ENCODE measurements at places on chromosomes 4 and X.

DNA sequence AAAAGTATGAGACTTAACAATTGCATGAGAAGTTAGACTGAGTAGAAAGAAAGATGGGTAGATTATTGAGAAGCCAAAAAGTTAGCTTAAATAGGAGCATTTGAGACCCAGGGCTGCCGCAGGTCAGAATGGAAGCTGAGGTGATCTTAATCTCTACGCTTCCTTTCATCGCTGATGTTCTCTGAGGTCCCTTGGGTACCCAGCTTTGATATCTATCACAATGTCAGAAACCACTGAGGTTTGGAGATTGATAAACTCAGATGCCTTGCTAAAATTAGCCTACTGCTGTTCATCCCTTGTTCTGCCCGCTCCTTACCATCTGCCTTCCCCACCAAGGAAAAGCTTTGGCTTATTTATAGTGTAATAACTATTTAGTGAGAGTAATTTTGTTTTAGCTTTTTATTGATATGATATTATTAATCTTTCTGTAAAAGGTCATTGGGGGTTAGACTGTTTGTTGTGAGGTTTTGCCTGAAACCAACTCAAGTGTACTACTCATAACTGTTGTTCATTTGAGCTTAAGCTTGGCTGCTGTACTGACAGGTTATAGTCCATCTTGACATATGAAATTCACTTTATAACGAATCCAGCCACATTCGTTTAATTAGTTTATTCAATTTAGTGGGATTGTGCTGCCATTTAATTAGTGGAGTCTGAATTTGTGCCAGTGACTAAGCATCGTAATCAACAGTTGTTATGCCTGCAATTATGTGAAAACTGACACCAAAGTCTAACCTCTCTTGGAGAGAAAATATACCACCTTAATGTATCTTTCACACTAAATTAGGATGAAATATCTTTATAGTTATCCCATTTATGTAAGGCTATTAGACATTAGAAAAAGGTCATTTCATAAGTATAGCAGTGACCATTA, 15.1 kb downstream of the MCUB start:
- DNase-seq = no peak

DNA sequence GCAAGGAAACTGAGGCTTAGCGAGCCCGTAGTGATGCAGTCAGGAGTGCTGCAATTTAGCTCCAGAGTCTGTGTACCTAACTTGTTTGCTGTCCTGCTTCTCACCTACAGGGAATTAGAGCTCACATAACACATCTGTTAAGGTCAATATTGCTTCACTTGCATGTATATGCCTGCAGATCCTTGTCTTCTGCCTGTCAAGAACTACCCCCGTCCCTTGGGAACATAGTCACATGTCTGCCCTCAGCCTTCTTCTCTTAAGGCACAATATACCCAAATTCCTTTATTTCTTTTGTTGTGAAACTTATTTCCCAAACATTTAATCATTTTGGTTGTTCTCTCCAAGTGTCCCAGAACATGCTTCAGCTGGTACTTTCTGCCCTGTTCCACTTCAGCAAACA, 103.3 kb upstream of the LEF1 start:
- DNase-seq = no peak

GRCh38 chrX:2643880-2644279, 47.2 kb upstream of the CD99 start:
- DNase-seq = no peak

- DNase-seq = peak; percentile 94
Measured at GRCh38 chr4:184383497-184384055, 90.8 kb downstream of the IRF2 start.

DNA sequence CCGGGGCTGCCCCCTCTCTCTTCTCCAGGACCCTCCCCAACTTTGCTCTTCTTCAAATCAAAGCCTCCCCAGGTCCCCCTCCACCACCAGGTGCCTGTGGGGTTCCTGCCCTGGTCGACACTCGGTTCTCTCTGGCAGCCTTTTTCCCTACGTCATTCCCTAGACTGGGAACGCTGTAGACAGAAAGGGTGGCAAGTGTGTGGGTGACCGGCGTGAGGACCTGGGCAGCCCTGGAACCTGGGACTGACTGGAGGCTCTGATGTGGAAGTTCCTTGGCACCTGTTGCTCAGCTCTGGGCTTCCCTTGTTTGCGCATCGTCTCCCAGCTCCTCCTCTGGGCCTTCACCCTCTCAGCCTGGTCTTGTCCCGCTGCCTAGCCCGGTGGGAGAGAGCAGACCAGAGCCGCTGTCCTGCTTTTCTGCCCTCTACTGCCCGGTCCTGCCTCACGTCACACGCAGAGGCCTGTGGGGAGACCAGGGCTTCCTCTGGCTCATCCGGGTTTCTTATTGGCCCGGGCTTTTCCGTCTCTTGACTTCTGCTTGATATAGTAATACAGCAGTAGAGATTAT, 1.3 kb downstream of the TACC3 start:
- no peak for DNase-seq

GRCh38 chr4:38675146-38676121, 11.4 kb downstream of the KLF3 start:
- DNase-seq = peak; percentile 80

All from GM23248 (cell line).